ENCODE measurements at places on chromosomes 1 and 21.

DNA sequence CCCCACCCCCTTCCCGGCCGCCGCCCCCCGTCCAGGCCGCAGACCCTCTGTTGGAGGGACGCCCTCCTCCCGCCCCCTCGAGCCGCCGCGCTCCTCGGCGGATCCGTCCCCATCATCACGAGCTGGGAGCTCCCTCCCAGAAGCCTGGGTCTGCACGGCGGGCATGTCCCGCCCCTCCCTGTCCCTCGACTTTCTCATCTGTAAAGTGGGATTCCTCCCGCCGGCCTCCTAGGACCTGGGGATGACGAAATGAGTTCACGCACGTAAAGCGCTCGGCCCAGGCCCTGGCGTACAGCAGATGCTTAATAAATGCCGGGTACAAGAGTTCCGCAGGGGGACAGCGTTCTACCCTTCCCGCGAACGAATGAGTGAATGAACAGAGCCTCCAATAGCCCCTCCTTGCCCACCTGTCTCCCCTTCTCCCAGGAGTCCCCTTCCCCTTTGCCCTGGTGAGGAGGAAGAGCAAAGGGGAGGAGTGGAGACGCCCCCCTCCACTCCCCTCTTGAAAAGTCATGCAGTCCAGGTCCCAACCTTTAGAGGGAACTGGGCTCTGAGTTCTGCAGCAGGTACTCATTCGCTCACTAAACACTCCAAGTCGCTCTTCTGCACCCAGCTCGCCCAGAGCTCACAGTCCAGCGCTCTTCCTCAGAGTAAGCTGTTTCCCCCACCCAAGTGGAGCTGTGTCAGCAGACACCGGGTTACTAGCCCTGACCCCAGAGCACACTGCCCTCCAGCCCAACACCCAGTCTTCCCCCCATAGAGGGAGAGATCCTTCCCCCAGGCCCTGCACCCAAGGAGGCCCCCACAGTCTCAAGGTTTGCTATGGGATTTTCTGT, 16.8 kb downstream of the RAP1GAP start:
- DNase-seq, result no peak

DNA sequence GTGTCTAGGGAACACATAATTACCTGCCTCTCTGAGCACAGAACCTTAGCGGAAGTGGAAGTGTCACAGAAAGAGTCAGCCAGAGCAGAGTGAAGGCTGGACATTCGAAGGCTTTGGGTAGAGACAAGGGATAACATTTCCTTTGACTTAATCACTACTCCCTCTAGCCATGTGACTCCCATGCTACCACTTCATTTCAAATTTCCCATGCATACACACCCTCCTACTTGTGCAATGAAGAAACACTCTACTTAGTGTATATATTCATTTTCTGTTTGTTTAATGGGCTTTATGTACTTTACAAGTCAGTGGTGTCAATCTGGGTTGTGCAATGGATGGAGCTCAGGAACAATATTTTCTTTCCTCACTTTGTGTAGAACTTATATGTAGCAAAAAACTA, 6.9 kb downstream of the ANKRD35 start:
- no peak for DNase-seq

- DNase-seq, result no peak
Observed at GRCh38 chr1:224387302-224387912, 30.7 kb downstream of the CNIH4 start.

DNA sequence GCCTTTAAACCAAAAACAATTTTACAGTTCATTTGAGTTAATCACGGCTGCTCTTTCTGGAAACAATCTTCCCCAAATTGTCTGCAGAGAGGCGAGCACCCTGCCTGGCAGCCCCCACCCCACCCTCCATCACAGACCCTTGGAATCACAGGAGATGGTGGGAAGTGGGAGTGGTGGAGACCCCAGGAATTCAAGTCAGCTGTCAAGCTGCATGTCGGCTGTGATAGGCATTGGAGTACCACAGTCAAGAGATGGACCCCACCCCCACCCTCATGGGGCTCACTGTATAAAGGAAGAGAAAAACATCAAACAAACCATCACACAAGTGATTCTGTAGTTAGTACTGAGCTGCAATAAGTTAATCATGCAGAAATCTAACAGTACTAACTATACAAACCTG, 360.4 kb downstream of the MATN1 start:
- no peak for DNase-seq

DNA sequence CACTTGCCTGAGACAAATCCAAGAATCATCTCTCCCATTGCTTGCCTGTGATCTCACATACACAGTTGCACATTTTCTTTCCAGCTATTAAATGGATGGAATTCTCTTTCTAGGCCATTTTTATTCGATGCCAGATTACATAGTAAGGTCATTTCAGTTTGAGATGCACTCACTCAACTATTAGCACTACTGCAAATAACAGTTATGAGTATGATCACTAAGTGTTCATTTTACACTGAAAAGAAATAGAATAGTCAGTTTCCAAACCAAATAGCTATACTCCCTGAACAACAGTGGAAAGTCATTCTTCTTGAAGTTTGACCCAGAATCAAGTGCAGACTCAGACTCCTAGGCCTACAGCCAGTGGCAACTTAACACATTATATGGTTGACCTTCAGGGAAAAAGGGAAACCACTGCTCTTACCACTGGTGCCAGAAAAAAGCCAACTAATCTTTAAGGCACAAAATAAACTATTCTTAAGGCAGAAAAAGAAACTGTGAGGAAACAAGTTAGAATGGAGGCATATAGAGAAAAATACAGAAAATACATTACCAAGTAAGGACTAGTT, 31.5 kb downstream of the WNT2B start:
- no peak for DNase-seq

GRCh38 chr1:175725684-175726083, 17.7 kb downstream of the TNR start:
- no peak for DNase-seq

- no peak for DNase-seq
Observed at GRCh38 chr1:160827418-160827817, 31.4 kb downstream of the LY9 start.
